RKO (cell line): ENCODE measurements at places on chromosomes 11 and 22.

GRCh38 chr22:20196094-20196842 is 45.4 kb upstream of the CCDC188 start:
- DNase-seq: no peak

DNA sequence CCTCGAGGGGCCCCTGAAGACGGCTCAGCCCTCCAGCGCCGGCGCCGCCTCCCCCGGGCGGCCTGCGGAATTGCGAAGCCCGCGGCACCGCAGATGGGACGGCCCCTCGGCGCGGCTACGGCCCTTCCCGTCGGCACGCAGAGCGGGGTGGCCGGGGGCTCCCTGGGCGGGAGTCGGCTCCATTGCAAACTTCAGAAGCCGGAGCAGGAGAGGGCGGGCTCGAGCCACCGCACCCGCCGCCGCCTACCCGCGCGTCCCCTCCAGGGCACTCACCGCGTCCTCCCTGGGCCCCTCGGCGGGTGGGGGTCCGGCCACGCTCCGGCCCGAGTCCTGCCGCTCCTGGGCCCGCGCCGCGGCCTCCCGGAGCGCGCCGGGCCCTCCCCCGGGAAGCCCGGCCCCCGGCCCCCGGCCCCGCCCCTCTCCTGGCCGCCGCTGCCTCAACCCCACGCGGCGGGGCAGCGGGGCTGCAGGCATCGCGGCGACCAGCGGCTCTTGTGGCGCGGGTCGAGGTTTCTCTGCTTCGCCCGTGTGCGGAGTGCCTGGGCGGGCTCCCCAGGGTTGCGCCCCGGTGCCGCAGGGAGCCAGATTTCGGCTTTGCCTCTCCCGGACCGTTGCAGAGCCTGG is at the start of gene PACSIN3:
PACSIN3 (minus strand) TSS at position 359 of the 624 bp plus-strand sequence. CDS start 3,707 bp downstream, outside the sequence.
- peak; percentile 64 for DNase-seq

GRCh38 chr11:5307256-5308019 is 5.7 kb upstream of the OR51B4 start:
- no peak for DNase-seq

DNA sequence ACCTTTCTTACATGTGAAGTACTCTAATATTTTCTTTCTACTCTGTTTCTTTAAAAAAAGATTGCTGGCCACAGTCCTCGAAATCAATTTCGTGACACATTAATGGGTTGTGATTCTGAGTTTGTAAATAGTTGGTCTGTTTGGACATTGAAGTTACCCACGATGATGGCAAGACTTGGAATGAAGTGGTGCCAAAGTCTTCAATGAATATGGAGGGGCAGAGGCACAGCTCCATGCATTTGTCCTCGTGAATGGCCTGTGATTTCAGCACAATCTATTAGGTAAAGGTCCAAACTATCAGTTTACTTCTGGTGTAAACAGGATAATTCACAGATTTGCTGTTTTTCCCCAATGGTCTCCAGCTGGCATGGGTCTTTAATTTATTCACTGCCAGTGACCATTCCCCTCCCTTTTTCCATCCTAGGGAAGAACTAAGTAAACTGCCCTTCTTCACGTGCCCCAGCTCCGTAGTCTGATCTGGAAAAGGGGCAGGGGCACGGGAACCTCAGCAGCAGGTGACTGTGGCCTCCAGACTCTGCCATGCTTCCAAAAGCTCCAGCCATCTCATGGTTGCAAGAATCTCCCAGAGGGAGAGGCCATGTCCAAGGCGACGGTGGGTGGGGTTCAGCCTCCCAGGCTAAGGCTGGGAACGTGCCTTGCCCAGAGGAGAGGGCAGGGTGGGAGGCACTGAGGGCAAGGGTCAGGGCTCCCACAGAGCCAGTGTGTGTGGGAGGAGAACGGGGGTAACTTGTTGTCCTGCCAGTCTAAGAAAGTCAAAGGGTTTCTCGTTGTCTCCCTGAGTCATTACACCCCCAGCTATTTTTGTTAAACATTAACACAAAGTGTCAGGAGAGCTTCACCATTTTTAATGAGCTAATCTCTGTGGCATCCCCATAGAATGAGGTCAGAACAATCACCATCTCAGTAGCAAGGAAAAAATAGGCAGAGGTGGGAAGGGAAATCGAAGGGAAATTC is 16.9 kb upstream of the PEX26 start:
- DNase-seq: peak; percentile 36

- no peak for DNase-seq
Observed at GRCh38 chr22:30906411-30906810, 62.2 kb downstream of the MORC2 start.

GRCh38 chr11:131897956-131898355 is 527.5 kb downstream of the NTM start:
- no peak for DNase-seq

GRCh38 chr22:42334875-42335512 is 64.5 kb upstream of the TCF20 start:
- no peak for DNase-seq

DNA sequence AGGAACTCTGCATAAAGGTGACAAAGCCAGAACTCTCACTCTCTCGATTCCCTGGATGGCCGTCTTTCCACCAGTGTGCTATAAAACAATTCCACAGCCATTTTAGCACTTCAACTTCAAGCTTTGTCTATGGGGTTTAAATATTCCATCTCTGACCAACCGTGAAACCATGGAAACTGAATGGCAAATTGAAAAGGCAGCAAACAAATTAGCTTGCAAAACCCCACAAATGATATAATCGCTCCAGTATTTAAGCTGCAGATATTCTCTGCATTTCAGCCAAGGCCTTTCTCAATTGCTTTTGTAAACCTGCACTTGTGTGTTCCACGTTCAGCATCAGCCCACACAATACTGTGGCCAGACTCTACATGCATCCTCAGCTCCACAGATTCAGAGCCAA is 131.7 kb upstream of the ISX start:
- DNase-seq: no peak

DNA sequence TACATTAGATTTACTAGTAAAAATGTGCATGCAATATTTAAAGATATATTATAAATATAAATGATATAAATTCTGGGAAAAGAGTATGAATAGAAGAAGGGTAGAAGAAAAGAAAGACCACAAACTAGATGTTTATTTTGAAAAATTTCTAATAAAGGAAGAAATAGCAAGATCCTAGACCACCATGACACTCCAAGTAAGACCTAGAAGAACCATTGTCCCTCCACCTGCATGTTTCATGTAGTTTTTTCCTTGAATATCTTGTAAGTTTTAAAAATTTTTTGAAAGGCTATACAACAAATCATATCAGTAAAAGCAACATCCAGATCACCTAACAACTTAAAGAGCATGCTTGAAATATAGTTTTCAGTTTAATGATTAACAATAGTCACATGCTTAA is 46.8 kb downstream of the ARHGAP32 start:
- DNase-seq: no peak

DNA sequence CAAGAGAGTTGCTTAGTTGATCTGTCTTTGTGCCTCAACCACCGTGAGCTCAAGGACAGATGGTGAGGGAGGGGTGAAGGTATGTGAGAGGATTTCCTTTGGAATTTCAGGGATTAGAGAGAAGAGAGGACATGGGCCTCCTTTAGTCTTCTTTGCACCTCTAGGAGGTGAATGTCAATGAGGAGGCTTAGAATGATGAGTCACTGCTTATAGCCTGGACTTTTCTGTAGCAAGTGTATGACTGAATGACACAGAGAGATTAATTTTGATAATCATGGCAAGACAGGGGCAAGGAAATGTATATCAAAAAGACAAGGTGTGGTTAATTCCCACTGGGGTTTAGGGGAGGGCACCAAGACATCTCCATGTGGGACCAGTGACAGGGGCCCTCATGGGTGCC is 947.3 kb upstream of the TENM4 start:
- DNase-seq: no peak

DNA sequence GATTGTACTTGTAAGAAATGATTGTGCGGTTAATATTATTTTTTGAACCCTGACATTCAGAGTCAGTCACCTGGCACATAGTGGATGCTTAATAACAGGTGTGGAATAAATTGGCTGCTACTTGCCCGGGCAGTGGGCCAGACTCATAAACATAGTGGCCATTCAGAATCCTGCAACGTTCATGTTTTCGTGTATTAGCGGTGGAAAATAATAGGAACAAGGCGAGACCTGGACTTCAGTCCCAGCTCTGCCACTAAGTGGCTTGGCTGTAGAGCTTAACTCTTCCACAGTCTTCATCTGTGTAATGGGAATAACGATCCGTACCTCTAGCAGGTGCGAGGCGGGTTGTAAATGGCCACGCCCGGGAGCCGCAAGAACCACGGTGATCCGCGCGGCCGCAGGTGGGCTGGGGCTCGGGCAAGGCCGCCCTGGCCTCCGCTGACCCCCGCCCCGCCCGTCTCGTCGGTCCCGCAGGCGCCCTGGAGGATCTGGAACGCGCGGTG is 761 bp upstream of the TMEM25 start:
- no peak for DNase-seq

DNA sequence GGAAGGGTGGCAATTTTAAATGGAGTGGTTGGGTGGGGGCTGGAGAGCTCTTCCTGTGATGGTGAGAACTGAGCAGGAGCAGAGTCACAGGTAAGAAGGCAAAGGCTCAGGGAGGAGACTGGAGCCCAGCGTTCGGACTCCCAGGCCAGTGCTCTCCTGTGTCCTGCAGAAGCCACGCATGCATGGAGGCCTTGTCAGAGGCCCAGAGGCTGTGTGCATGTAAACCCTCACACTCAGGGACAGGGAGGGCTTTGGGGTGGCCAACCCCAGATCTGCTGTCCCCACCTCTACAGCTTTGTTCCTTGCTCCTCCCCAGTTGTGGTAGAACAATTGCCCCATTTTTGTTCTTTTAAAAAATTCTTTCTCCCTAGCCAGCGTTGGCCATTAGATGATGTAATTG is 130.4 kb upstream of the PARVA start:
- DNase-seq: no peak

DNA sequence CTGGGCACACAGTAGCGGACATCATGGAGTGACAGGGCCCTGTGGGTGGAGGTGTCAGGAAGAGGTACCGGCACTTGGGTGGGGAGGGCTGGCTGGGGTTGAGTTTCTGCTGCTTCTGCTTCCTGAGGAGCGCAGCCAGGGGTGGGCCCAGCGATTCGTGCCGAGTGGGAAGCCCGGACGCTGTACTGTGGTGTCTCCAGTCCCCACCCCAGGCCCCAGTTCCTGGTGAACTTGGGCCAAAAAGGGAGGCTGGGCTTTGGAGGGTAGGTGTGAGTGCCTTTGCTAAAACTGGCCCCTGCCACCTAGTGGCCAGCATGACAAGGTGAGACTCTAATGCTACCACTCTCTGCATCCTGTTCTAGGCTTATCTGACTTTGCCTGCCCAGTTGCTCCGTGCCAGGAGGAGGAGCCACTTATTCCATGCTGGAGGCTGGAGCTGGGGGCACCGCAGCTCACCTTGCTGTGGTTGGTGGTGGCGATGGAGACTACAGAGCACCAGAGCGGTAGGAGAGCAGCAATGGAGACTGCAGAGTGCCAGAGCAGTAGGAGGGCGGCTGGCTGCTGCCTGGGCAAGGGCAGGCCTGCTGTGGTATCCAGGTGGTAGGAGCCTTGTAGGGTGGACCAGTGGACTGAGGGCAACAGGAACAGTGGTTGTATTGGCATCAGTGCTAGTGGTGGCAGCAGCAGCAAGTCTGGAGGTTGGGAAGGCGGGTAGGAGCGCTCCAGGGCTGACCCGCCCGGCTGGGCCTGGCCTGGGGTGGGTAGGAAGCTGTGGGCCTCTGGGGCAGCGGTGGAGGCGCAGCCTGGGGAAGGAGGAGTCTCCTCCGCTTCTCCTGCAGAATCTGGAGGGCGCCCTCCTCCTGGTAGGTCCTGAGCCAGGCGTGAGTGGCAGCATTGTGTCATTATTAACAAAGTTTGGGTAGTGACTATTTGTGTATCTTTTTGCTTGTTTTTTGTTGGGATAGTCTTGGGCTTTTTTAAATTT is 2.2 kb upstream of the RFPL2 start:
- DNase-seq: peak; percentile 47

DNA sequence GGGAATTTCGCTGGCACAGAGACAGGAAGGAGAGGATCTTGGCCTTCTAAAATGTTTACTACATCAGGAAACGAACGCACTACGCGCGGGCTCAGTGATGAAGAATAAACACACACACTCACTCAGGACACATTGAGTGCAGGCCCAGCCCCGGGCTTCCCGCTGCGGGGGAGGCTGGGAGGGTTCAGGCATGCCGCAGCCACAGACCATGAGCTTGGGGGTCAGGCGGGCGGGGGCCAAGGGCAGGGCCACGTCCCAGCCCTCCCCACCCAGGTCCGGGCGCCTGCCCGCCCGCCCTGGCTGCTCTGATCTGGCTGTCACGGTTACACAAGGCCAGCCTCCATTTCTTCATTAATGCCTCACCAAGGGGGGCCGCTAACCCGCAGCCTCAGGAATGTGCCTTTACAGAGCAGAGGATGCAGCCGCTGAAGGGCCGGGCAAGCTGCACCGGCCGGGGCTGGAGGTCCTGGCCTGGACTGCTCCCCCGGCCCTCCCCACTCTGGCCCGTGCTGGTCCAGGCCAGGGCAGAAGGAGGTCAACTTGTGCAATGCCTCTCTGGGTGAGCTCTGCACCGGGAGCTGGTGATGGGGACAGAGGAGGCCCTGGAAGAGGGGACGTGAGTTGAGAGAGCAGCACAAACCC is 41.7 kb downstream of the IGF2 start:
- DNase-seq: no peak

GRCh38 chr11:58494101-58494500 is 13.8 kb downstream of the OR5B21 start:
- DNase-seq: no peak

DNA sequence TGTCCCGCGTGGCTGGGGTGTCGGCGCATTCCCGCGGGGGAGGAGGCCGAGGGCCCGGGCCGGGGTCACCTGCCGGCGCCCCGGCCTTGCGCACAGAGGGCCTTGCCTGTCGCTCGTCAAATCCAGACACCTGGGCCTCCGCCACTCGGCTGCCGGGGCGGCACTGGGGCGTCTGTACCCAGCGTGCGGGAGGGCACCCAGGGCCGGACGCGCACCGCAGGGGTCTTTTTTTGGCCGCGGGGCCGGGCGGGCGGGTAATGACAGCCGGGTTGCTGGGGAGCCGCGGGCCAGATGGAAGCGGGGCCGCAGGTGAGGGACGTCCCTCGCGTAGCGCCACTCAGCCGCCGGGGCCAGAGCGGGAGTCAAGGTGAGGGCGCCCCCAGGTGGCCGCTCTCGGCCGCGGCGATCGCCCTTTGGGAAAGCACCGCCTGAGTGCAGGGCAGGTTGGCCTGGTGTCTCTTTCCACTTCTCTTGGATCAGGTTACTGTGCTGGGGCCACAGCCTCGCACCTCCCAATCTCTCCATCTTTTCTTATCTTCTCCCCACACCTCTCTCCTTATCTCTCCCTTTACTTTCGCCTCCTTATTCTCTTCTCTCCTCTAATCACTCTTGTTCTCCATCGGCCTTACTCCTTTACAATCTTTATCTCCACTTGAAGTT is 3.5 kb downstream of the PHLDB1 start:
- DNase-seq: no peak

GRCh38 chr22:45742866-45743450 is 71.3 kb downstream of the ATXN10 start:
- DNase-seq: no peak

GRCh38 chr22:20637750-20638506 is 130.5 kb downstream of the MED15 start:
- DNase-seq: no peak

DNA sequence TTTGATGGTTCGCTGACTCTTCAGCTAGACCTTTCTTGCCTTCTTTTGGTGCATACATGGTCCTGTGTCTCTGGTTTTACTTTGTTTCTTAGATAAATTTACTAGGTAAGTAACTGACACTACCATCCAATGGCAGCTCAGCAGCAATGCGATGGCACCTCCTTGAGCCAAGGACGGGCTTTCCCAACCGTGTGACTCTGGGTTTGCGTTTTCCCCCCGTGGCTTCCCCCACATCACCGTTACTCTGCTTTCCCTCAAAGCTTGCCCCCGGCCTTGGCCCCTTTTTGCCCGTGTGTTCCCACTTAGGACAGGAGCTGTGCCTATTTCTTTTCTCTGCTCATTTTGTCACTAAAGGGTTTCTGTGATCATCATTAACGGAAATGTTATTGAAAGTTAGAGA is 41.5 kb downstream of the TBC1D22A start:
- no peak for DNase-seq
